ENCODE measurements at places on chromosomes 3 and 15. TPM values are rescaled to one million over a fixed set of nuclear protein-coding genes. Genes with fewer than 3 reads are reported as not detected.

DNA sequence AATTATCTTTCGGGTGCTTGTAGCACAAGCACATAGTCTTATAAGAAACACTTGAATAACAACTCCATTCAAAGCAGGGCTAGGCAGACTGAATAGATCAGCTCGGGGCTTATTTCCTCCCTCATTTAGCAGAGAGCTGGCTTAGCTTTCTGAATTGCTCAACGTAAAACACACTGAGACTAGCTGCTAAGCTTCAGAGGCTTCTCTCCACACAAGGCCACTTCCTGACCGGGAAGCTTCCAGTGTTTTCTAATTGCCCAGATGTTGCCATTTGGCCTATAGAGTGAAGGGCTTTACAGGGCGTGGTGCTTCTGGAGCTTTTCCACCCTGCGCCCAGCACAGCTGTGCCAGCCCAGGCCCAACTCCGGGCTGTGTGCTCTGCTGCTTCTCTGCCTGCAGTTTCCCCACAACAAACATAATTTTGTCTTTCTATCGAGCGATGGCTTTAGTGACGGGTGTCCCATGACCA lies 16.6 kb downstream of the FAM240A start:
- H3K27me3 ChIP-seq, result peaks cover 3% of the 10 kb centered on the region
- no peak for DNase-seq
- H3K36me3 ChIP-seq, result no peaks in the 10 kb centered on the region
- peaks cover 15% of the 10 kb centered on the region for H3K4me1 ChIP-seq
- no peak overlapping the region for H3K4me3 ChIP-seq

- peak overlapping the region; percentile 63 for H3K4me3 ChIP-seq
- peak; percentile 20 for DNase-seq
- no peaks in the 10 kb centered on the region for H3K36me3 ChIP-seq
- peaks cover 5% of the 10 kb centered on the region for H3K27me3 ChIP-seq
- peaks cover 12% of the 10 kb centered on the region for H3K4me1 ChIP-seq
- no peak overlapping the region for H3K27ac ChIP-seq
Observed at GRCh38 chr3:87088993-87089841, 98.3 kb upstream of the VGLL3 start.

DNA sequence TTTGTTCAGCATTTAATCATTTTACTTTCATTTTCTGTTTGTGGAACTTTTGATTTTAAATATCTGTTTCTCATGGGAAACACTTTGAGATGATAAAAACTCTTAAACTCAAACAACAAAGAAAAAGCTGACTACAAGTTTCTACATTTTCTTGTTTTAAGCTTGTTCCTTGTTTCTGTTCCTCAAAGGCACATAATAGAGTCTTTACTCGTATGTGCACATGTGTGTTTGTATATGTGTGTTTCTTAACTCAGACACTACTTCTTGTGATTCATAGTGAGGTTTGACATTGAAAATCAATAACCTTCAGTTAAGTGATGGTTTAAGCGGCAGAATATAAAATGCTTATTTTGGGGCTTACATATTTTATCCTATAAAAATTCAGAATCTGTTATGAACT lies 786.7 kb upstream of the EPHA6 start:
- H3K4me1 ChIP-seq, result no peaks in the 10 kb centered on the region
- no peak overlapping the region for H3K27ac ChIP-seq
- H3K36me3 ChIP-seq, result no peaks in the 10 kb centered on the region
- no peak overlapping the region for H3K4me3 ChIP-seq
- no peaks in the 10 kb centered on the region for H3K27me3 ChIP-seq
- DNase-seq, result no peak

DNA sequence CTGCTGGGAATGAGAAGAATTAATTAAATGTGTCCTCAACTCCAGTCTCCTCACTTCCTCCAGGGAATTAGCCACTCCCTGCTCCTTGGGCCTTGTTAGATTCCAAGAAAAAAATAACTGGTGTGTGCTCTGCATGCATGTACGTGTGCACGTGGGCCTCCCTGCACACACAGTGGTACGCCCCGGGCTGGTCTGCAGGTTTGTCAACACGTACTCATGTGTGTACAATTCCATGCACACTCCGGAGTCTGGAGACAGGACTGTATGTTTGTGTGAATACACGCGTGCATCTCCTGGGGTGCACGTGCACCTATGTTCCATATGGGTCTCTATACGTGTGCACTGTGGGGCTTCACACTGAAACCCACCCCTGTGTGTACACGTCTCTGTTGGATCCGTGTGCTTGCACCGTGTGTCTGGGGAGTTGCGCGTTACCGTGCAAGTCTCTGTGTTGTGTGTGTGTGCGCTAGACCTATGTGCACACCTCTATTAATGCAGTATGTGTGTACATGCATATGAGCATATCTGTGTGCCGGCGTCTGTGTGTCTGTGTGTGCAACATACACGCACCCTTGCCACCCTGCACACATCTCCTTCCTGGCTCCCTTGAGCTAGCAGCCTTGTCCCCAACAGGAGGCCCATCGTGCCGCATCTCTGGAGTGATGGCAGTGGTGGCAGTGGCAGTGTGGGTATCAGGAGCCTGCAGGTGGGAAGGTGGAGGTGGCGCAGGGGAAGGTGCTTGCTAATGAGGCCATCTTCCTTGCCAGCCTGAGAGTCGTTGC lies 210.1 kb downstream of the TBC1D2B start:
- no peaks in the 10 kb centered on the region for H3K4me1 ChIP-seq
- H3K27ac ChIP-seq, result no peak overlapping the region
- DNase-seq, result no peak
- H3K4me3 ChIP-seq, result no peak overlapping the region
- H3K36me3 ChIP-seq, result no peaks in the 10 kb centered on the region

DNA sequence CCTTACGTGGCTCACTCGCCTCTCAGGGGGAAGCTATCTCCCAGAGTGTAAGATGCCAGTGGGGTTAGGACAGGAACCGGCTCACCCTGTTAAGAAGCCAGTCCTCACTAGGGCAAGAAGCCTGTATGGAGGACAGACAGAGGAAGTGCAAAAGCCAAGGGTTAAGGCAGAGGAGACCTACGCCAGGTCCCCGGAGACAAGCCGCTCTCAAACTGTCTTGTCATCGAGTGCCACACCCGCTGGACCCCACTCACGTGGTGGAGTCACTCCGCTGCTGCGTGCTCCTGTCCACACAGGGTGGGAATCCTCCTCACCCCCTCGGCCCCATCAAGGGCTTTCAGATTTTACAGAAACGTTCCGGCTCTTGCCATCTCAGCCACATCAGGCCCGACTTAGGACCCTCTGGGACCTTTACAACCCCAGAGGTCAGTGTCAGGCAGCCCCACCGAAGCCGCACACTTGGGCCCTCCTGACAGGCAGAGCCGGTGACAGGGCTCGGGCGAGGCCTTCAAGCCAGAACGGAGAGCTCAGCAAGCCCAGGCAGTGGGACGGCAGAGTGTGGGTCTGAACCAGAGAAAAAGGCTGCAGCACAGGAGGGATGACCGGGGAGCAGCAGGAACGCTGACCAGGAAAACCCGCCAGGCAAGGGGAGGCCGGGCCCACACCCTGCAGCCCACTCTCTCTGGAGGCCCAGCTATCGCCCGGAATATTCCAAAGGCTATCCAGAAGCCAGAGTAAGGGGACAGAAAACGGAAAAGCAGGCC lies 61.7 kb downstream of the XXYLT1 start:
- no peaks in the 10 kb centered on the region for H3K27me3 ChIP-seq
- no peaks in the 10 kb centered on the region for H3K36me3 ChIP-seq
- DNase-seq, result no peak
- peaks cover 9% of the 10 kb centered on the region for H3K4me1 ChIP-seq

DNA sequence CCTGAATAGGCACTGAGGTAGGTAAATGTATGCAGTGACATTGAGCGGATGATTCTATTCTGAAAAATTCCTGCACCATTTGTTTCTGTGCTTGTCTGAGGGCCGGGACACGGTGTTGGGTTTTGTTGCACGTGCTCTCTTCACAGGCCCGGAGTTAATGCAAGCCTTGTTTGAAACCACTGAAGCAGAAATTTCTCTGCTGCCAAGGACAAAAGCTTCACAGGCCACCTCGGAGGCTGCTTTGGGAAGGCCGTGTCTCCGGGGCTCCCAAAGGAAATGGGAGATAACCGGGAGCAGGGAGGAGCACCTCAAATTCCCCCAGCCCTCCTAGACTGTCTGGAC lies 179.4 kb downstream of the OPA1 start:
- no peak for DNase-seq
- H3K27ac ChIP-seq, result no peak overlapping the region
- H3K4me1 ChIP-seq, result peaks cover 14% of the 10 kb centered on the region
- no peaks in the 10 kb centered on the region for H3K36me3 ChIP-seq
- H3K27me3 ChIP-seq, result peaks cover 26% of the 10 kb centered on the region
- H3K4me3 ChIP-seq, result no peak overlapping the region

DNA sequence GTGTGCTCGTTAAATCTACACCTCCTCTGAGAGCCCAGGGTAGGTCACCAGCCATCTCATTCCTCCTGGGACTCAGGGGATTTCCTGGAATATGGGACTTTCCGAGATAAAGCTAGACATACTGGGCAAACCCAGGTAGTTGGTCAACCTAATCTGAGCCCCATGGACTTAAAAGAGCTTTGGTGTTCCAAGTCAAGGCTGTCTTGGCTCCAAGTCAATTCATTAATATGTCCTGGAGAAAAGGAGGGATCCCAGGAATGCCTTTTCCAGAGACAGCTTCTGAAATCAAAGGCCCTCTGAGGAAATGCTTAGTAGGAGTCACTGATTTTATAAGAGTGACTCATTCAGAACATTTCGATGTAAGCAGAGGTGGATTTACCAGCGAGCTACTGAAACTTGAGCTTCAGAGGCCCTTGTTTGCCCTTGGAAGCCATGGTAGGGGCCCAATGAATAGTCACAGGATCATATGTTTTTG lies 137.3 kb upstream of the UBE2E1 start:
- no peaks in the 10 kb centered on the region for H3K36me3 ChIP-seq
- no peak overlapping the region for H3K4me3 ChIP-seq
- no peaks in the 10 kb centered on the region for H3K4me1 ChIP-seq
- H3K27me3 ChIP-seq, result peaks cover 10% of the 10 kb centered on the region

GRCh38 chr3:10709110-10709781 lies 106.8 kb upstream of the SLC6A11 start:
- H3K36me3 ChIP-seq, result no peaks in the 10 kb centered on the region
- DNase-seq, result no peak
- H3K4me3 ChIP-seq, result no peak overlapping the region
- H3K27ac ChIP-seq, result no peak overlapping the region
- H3K4me1 ChIP-seq, result peaks cover 4% of the 10 kb centered on the region

Gene CCDC9B
- 2.6 TPM for total RNA-seq

Gene TNFSF10
- 118 TPM for total RNA-seq
